KG1 (cell line): ENCODE measurements at places on chromosomes 16 and 17.

DNA sequence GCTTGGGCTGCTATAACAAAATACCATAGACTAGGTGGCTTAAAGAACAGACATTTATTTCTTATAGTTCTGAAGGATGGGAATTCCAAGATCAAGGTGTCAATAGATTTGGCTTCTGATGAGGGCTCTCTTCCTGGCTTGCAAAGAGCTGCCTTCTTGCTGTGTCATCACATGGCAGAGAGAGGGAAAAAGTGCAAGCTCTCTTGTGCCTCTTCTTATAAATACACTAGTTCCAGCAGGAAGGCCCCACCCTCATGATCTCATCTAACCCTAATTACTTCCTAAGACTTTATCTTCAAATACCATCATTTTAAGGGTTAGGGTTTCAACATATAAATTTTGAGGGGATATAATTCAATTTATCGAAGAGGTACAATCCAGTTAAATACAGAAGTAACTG is 30.6 kb downstream of the ABCA9 start:
- DNase-seq, result no peak

GRCh38 chr16:74713325-74713724 is 12.7 kb upstream of the MLKL start:
- no peak for DNase-seq

DNA sequence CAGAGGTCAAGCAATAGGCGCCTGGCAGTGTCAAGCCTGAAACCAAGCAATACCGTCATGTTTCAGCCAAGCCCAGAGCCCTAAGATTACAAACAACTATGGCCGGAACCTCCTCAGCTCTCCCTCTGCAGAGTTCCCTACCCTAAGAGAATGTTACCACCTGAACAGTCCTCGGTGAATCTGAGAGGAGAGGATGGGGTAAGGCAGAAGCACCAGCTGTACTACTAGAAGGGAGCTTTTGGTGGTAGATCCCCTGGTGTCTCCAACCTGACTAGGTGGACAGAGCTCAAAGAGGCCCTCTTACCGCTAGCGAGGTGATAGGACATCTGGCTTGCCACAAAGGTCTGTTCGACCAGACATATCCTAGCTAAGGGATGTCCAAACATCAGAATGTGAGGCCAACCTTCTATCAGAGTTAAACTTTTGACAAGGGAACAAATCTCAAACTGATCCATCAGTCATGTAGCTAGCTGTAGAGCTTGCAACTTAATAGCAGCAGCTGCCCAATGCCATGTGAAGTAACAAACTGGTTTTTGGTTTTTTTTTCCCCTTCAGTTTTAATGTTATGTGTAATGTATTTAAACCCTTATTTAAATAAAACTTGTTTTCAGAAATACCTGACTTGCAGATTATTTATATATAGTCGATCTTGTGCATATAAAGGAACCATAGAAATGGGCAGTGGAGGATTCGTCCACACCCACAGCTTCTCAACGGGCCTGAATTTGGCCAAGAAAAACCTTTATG is 2.5 kb downstream of the EIF1 start:
- DNase-seq, result no peak

GRCh38 chr16:6977291-6977690 is 355.4 kb upstream of the RBFOX1 start:
- DNase-seq, result no peak

DNA sequence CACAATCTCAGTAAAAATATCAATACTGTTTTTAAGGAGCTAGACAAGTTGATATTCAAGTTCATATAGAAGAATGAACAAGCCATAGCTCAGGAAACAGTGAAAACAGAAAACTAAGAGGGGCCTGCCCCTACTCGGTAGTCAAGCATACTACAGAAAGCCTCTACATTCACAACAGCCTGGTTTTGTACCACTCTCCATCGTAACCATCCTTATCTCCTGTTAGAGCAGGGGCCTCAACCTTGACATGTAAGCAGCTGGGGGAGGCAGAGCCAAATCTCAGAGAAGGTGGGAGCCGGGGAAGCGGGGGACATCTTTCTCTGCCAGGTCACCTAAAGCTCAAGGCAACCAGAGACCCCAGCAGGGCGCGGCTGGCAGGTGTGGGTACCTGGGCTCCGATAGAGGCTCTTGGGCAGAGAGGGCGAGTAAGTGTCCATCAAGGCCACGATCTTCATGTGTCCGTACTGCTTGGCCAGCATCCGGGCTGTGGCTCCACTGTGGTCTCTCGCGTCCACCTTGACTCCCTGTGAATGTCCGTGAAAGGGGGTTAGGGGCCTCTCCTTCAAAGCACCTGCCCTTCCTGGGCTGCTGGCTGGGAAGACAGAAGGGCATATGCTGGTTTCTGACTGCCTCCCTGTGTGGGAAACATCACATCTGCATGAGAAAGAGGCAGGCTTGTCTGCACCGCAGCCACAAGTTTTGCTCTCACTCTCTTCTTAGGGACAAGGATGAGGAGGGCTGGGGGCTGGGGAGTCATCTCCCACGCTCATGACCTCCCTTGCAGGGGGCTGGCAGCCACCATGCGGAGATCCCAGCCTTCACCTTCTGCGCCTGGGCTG is 20.2 kb downstream of the ANKS3 start:
- DNase-seq, result no peak

GRCh38 chr17:77375917-77376651 is 235.3 kb downstream of the SEC14L1 start:
- no peak for DNase-seq

- DNase-seq, result no peak
Observed at GRCh38 chr17:82291582-82292250, 18.2 kb upstream of the CSNK1D start.

DNA sequence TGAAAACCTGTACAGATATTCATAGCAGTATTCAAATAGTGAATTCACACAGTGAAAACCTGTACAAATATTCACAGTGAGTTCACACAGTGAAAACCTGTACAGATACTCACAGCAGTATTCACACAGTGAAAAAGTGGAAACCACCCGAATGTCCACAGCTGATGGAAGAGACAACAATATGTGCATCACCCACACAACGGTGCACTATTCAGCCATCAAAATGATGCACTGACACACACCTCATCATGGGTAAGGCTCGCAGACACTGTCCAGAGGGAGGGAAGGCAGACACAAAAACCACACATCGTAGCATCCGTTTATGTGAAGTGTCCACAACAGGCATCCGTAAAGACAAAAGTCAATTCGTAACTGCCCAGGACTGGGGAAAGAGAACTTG is 100.9 kb downstream of the VPS53 start:
- DNase-seq, result no peak

DNA sequence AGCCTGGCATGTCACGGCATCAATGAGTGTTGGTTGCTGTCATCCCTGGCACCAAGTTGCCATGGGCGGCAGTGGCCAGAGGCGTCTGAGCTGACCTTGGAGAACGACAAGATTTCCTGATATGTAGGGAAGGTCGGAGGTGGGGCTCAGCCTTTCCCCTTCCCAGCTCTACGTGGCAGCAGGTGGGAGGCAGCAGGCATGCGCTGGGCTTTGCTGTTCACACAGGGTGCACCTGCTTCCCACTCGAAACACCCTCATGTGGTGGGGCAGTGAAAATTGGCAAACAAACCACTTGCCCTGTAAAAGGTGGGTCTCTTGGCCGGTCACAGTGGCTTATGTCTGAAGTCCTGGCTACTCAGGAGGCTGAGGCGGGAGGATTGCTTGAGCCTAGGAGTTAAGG is 12.3 kb upstream of the TFAP4 start:
- no peak for DNase-seq
